ENCODE measurements at places on chromosomes 2 and 18.
A peak's percentile ranks its signal among the peaks of the same experiment; 100 is the strongest.

DNA sequence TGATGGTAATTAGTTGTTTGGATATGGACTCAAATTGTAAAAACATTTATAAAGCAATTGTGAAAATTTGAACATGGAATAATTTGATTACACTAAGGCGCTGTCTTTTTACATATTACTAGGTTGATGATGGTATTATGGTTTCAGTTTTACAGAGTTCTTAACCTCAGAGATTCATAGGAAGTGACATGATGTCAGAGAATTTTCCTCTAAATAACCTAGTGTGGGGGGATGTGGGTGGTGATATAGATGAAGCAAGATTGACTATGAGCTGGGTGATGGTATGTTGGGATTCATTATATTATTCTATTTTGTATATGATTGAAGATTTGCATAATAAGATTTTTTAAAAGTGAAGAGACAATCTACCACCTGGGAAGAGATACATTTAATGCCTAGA is 45.9 kb upstream of the ATP5MC3 start:
- peak; percentile 55 for ATAC-seq

DNA sequence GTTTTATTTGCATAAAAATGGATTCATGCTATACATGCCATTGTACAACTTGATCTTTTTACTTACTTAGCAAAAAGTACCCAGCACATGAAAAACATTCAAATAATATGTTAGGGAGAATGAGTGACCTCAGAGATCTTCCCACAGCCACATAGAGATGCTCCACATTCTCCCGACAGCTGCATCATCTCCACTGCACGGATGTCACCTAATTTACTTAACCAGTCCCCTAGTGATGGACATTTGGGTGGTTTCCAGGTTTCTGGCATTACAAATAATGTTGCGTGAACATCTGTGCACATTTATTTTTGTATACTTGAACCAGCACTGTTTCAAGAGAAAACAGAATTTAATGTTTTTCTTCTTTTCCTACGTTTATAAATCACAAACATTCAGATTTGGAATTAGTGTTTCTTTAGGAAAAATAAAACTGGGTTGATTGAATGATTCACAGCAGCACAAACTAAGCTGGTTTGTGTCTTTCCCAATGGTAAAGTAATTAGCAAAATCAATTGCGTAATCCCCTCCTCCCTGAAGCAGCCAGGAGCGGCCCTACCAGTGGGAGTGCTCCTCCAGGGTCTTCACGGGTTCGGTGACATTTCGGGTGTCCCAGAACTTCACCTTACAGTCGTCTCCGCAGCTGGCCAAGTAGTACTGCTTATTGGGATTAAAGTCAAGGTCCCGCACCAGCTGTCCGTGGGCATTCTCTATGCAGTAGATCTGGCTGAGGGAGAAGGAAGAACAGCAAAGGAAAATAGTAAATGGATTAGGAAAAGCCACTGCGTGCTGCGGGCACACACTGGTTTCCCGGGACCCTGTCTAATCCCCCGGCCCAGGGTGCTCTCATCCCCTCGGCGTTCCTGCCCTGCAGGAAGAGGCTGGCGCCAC is 183.9 kb downstream of the EIPR1 start:
- ATAC-seq, result no peak

GRCh38 chr18:24922491-24922890 is 429.5 kb downstream of the ZNF521 start:
- ATAC-seq, result no peak

- ATAC-seq, result peak; percentile 68
These were observed 49.3 kb upstream of the DNAJC10 start for GRCh38 chr2:182666674-182667314.
